ENCODE measurements at places on chromosomes 7 and 10.

DNA sequence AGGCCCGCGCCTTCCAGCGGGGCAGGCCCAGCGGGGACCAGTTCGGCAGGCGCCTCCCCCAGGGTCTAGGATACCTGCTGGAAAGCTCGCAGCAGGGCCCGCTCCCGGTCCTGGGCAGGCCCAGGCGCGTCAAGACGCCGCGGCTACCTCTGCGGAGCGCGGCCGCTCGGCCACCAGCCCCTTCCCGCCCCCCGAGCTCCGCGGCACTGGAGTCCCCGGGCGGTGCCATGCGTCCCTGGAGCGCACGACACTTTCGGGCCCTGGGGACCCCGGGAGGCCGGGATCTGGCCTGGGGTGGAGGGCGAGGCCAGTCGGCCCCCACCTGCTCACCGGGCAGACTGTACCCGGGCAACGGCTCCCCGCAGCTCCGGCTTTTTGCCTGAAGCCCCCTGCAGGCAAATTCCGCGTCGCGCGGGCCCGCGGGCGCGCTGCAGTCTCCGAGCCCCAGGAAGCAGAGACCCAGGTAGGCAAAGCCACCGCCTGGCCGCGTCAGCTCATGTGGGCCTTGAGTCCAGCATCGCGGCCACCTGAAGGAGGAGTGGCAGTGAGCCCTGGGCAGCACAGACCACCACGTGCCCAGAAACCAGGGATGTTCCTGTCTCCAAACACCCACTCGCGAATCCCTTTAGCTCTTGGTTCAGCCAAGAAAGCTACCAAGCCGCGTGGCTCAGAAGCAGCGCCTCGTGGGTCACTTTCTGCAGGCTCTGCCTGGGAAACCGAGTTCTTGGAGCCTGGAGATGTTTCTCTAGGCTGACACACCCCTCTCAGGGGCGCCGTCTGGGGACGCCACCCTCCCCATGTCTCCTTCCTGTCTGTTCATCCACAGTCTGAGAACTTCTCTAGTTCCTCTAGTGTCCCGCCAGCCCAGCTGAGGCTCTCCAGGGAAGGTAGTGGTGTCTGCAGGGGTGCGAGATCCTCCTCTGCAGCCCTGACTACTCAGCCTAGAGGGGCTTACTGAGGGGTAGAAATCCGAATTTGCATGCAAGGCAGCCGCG lies 46.1 kb upstream of the APBB1IP start:
- DNase-seq = no peak

- no peak for DNase-seq
Measured at GRCh38 chr10:5404208-5405041, at the start of gene TUBAL3. Gene TUBAL3 (minus strand): TSS chr10:5404828. CDS start chr10:5404792, 36 bp downstream.

DNA sequence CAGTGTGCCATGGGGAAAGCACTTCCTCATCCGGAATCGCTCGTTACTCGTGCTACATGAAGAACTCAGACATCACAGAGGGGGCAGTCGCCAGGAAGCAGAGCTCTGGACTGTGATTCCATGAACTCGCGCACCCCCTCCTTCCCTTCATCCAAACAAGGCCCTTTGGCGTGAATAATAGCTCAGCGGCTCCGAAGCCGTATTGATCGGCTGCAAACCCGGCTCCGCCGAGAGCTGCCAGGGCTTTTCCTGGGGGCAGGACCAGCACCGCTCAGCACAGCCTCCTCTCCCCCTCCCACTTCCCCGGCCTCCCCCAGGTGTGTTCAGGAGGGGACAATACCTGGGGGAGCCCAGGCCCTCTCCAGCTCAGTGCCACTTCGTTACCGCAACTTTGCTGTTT lies 129.0 kb upstream of the TCF7L2 start:
- DNase-seq = no peak

GRCh38 chr7:120394595-120394994 lies 121.6 kb downstream of the KCND2 start:
- no peak for DNase-seq

DNA sequence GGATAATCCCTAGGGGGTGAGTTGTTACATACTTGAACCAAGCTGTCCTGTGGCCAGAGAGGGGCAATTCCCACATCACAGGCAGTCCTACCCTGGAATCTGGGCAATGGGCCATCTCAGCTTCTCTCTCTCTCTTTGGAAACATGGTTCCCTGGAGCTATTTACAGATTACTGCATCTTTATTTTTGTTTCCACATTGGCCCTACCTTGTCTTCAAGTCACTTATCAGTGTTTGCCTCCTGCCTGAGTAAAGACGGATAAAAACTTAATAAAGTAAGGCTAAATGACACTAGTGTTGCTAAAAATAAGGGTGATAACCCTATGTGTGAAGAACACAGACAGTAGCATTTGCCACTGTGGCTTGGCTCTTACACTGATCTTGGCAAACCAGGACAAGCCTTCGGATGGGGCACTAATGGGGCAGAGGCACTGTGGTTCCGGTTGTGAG lies 228.2 kb downstream of the GFRA1 start:
- no peak for DNase-seq

DNA sequence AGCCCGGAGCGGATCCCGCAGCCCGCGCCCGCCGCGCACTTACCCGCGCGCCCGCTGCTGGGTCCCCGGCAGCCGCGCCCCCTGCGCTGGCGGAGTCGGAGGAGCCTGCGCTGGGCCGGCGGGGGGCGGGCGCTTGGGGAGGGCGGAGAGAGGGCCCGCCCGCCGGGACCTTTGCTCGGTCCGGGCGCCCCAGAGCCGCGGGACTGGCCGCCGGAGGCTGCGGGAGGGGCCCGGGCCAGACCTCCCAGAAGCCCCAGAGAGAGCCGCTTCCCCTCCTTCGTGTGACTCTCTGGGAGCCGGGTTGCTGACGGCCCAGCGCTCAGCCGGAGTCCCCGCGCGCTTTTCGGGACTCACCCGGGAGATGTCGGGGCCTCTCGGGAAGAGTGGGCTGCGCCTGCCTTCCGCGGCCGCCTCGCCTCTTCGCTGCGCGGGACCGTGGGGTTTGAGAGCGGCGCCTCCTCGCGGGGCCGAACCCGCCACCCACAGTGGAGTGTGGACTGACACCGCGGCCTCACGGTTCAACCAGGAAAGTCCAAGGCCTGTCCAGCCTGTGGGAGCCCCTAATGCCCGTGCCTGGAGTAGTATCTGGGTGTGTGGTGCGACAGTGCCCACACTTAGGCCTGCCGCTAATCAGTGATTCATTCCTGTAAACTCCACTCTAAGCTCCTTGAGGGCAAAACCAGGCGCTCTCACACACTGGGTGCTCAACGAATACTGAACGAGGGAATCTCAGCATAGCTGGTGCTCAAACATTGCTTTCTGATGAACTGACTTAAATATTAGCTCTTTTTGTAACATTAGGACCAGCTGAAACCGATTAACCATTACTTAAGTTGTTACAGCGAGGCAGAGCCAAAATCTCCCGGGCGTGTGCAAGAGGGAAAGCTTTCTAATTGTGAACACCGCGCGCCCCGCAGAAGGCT lies at the start of gene GSDME:
TSS of gene GSDME (minus strand) at position 112 of the 923 bp plus-strand sequence. CDS start 7,690 bp downstream, outside the sequence.
- peak; percentile 75 for DNase-seq

GRCh38 chr10:81096558-81096957 lies 558.9 kb downstream of the SH2D4B start:
- DNase-seq = no peak

- DNase-seq = no peak
Measured at GRCh38 chr10:88408096-88408495, 175.0 kb downstream of the RNLS start.

DNA sequence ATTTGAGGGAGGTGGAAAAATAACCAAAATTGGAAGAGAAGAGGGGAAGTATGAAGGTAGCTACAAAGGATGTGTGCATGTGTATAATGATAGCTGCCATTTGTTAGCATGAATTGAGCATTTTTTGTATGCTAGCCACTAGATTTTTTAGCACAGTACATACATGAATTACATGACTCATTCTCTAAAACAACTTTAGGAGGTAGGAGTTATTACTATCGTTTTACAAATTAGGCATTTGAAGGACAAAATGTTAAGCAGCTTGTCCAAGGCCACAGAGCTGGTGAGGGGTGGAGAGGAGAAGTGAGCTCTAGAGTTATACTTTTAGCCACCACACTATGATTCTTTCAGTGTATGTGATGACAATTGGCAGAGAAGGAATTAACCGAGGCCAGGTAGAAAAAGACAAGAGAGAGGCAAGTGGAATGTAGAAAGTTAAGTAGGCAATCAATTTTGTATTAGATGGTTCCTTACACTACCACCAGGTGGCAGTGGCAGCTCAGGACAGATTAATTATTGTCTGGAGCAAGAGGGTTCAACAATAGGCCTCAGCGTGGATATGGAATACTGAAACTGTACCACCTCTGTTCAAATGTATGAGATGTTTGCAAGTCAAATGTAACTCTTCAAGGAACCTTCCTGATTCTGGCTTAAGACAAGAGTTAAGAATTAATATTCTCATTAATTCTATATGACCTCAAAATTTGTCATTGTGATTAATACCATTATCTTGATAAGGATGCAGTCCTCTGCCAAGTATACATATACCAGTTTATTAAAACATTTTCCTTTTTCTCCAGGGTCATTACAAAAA lies 128.0 kb downstream of the MBL2 start:
- DNase-seq = peak; percentile 47

DNA sequence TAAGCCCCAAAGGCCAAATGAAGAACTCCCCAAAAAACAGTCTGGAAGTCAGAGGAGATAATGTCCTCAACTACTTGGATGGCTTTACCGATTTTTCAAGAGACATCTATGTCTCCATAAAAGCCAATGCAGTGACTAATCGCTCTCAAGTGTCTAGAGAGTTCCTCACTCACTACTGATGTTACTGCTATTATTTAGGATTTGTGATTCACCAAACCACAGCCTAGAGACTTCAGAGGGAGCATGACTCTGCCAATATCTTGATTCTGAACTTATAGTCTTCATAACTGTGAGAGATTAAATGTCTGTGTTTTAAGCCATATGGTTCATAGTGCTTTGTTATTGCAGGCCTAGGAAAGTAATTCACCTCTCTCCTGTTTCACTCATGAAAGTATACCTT lies 160.2 kb downstream of the IPMK start:
- DNase-seq = no peak

GRCh38 chr10:71725998-71726579 lies 6.5 kb upstream of the C10orf105 start:
- DNase-seq = no peak
